ENCODE measurements at places on chromosomes 16 and 17. TPM values are rescaled to one million over a fixed set of nuclear protein-coding genes. Genes with fewer than 3 reads are reported as not detected.

SEC14L5 gene
- total RNA-seq: not detected

KRTAP4-1 gene
- total RNA-seq: not detected

DNA sequence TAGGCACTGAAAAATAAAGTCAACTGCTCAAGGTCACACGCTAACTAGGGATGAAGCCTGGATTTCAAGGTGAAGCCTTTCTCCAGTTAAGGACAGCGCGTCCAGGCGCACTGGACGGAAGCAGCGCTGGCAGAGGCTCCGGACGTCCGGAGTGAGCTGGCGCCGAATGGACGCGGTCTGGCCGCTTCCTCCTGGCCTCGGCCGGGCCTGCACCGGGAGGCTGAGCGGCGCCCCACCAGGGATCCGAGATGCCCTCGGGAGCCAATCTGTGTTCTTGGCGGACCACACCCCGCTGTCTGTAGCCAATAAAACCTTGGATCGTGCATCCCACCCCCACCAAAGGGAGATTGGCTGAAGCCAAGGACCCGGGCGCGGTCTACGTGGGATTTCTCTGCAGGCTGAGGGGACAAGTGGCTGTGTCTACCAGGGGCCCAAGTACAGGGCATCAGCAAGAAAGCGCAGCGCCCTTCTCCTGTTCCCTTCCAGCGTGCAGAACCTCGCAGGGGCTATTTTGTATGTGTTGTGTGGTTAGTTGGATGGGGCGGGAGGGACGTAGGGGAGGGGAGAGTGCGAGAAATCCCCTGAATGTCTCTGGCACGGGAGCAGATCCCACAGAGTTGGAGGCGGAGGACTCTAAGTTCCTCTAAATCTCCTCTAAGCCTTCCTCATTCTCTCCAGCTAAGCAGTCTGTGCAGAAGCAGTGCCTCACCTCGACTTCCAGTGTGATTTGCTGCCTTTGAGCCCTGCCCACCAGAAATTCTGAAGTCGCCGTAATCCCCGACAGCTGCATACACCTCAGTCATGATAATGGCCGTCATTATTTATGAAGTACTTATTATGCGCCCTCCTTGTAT is 2.5 kb upstream of the AKAP10 start:
- no peak for DNase-seq

DNA sequence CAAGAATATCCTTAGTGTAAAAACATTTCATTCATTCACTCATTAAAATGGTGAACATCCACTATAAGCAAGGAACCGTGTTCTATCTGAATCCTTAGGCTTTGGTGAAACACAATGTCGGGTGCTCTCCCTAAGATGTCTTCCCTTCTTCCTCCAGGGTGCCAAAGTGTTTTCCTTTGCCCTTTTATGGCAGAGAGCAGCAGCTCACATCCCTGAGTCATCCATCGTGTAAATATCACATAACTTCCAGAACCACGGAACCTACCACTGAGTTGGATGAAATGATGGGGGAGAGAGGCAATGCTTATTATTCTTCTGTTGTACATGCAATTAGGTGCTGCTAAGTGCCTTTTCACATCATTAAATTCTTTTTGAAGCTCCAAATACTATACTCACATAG is 50.2 kb downstream of the DNAH3 start:
- DNase-seq: no peak

DNA sequence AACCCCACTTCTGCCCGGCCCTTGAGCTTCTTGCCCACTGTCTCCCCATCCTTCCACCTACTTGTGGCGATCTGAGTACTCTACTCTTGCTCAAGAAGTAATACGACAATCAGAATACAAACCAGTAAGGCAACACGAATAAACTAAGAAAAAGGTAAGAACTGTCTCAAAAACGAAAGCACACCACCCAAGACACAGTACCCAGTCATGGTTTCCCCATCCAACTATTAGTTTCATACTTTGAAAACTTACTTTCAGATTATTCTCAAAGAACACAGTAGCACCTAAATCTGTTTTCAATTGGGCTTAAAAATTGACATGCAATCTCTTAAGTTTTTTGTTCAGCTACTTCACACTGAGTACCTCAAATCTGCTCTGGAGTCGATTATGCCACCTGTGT is 13.9 kb downstream of the GINS2 start:
- DNase-seq: no peak
